ENCODE measurements at places on chromosomes 1 and 21.
A peak's percentile ranks its signal among the peaks of the same experiment; 100 is the strongest.

- DNase-seq: no peak
These were observed 10.8 kb downstream of the SCNN1D start for GRCh38 chr1:1291023-1291528.

- peak; percentile 21 for DNase-seq
These were observed 15.5 kb upstream of the GSTM4 start for GRCh38 chr1:109640285-109640865.

GRCh38 chr1:57848406-57848805, 424.5 kb upstream of the DAB1 start:
- no peak for DNase-seq

DNA sequence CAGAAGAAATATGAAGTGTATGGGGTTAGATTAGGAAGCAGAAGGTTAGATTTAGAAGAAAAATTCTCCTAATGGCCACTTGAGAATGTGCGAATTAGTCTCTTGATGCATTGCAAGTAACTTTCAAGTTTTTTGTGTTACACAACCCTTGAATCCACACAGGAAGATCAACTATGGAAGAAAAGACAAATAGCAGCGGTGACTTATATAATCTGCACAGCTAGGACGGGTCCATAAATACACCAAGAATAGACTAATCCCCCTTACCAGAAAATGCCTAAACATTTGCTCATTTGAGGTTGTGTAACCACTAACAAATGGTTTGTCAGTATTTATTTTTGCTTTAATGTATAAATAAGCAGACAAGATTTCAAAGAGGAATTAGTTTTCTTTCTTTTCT, 182.6 kb downstream of the TGFB2 start:
- DNase-seq: no peak

DNA sequence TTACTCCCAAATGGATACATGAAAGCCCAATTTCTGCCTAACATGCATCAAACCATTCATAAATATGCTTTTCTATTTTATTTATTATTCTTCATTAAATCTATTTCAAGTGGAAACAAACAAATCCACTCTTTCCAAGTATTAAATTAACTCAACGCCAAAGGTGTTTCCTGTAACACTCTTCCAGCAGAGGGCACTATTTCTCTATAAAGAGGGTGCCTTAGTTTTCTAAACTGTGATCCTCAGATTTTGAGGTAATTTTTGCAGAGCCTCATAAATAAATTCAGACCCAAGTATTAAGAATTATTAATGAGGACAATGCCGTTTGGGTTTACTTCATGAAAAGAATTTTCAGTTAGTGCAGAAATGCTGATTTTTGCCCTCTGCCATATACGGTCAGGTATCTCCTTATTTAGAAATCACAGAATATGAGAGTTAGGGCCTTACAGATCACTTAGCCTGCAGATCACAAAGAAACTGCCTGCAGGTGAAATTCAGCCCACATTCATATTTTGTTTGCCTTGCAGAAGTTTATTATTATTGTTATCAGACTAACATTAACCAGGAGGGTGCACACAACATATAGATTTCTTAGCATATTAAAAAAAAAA, 40.1 kb upstream of the MYSM1 start:
- DNase-seq: peak; percentile 76

DNA sequence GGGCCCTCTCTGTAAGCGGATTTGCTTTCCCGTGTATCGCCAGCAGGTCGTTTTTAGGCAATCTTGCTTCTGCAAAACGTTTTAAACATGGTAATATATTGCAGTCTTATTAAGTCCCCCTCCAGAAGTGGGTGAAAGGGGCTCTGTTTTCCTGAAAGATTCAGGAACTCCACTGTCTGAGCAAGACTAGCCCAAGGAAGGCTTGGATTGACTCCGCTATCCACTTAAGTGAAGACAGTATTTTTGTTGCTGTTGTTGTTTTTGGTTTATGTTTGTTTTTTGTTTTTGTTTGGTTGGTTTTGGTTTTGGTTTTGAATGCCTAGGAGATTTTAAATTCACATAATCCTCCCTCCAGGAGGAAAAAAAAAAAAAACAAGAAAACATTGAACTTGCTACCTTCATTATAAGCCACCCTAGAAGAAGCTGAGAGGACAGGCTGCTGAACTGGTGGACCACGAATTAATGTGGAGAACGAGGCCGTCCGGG, 29.1 kb upstream of the NFIA start:
- no peak for DNase-seq

All from NCI-H774 (cell line).